ENCODE measurements at places on chromosomes 5 and 9.

DNA sequence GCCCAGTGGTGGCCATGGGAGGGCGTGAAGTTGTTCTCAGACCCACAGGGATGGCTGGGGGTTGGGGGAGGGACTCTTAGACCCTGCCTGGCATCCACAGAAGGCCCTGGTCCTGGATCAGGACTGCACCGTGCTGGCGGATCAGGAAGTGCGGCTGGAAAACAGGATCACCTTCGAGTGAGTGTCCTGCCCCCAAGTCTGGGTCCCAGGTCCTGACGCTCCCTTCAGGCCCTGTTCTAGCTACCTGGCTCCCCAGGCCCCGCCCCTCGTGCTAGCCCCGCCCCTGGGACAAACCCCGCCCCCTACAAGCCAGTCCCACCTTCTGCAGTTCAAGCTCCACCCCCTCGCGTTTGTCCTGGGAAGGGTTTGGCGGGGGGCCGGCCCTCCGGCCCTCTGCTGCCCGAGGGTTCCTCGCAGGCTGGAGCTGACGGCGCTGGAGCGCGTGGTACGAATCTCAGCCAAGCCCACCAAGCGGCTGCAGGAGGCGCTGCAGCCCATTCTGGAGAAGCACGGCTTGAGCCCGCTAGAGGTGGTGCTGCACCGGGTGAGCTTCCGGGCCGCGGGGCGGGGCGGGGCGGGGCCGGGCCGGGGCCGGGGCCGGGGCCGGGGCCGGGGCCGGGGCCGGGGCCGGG, 12.9 kb downstream of the RGS14 start:
- DNase-seq, result peak; percentile 86

- DNase-seq, result no peak
Observed at GRCh38 chr5:2602451-2603271, 148.8 kb downstream of the IRX2 start.

DNA sequence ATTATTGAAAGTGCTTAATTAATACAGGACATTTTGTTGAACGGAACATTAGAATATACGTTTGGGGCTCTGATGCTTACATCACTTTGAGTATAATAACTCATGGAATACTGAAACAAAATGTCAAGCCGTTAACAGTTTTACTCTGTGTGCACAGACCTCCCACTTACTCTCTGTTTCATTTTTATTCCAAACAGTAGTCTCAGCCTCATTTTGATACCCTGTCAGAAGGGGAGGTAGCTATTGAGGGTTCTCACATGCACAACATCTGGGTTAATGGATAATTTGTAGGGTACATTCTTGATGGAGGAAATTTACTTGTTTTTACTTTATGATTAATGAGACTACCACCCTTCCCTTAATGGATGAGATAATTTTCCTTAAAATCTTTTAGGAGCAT, 59.0 kb downstream of the SCAMP1 start:
- DNase-seq, result peak; percentile 22

- DNase-seq, result no peak
Observed at GRCh38 chr9:108874058-108874788, 12.2 kb downstream of the ACTL7A start.

- no peak for DNase-seq
Observed at GRCh38 chr9:98191671-98192502, 550 bp downstream of the CORO2A start.

GRCh38 chr5:143653256-143653655, 158.7 kb upstream of the HMHB1 start:
- no peak for DNase-seq

Data from EH (cell line).